ACHN (cell line): ENCODE measurements at places on chromosomes 7 and 10.

GRCh38 chr10:93293999-93294398 is 188.1 kb downstream of the MYOF start:
- DNase-seq: peak; percentile 25

- DNase-seq: no peak
These were observed 203.4 kb upstream of the AHR start for GRCh38 chr7:17094963-17095574.

DNA sequence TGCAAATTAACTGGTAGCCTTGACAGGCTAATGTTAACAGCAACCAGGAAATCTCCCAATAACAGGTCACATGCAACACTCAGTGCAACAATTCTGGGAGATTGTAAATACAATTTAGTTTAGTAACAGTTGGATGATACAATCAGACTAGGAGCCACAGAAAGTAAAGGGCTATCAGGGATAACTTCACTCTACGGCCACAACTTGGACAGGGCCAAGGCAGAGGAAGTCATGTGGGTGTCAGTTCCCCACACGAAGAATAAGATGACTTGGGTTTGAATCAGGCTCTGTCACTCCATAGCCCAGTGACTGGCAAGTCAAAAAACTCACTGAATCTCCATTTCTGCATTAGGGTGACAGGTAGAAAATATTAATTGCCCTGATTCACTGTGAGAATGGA is 217.3 kb upstream of the CCDC6 start:
- no peak for DNase-seq

DNA sequence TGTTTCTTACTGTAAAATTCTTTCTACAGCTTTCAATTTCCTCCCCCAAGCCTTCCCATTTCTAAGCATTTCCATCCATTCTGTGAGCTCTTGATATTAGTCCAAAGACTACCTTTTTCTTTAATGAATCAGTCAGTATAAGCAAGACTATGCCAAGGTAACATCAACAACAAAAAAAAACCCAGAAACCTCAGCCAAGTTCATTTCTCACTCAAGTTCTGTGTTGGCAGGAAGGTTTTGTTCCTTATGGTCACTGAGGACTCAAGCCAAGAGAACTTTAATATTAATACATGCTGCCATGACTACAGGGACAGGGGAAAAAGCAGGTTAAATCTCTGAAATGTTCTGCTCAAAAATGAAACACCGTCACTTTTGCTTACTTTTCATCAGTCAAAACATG is 621.2 kb upstream of the NRP1 start:
- no peak for DNase-seq

- DNase-seq: no peak
These were observed 82.7 kb upstream of the MACROH2A2 start for GRCh38 chr10:69969977-69970376.

DNA sequence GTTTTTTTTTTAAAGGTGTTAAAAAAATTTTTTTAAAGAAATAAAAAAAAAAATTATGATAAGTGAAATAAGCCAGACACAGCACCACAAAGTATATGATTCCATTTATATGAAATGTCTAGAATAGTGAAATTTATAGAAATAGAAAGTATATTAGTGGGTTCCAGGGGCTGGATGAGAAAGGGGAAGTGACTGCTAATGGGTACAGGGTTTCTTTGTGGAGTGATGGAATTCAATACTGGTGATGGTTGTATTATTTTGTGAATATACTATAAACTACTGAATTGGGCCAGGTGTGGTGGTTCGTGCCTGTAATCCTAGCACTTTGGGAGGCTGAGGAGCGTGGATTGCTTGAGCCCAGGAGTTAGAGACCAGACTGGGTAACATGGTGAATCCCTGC is 82.2 kb downstream of the KBTBD2 start:
- DNase-seq: no peak

- no peak for DNase-seq
These were observed 34.9 kb downstream of the DCLRE1C start for GRCh38 chr10:14918964-14919363.

GRCh38 chr7:100455206-100455605 is 8.9 kb downstream of the SPACDR start:
- no peak for DNase-seq

GRCh38 chr10:49834976-49835375 is 72.9 kb upstream of the OGDHL start:
- no peak for DNase-seq

DNA sequence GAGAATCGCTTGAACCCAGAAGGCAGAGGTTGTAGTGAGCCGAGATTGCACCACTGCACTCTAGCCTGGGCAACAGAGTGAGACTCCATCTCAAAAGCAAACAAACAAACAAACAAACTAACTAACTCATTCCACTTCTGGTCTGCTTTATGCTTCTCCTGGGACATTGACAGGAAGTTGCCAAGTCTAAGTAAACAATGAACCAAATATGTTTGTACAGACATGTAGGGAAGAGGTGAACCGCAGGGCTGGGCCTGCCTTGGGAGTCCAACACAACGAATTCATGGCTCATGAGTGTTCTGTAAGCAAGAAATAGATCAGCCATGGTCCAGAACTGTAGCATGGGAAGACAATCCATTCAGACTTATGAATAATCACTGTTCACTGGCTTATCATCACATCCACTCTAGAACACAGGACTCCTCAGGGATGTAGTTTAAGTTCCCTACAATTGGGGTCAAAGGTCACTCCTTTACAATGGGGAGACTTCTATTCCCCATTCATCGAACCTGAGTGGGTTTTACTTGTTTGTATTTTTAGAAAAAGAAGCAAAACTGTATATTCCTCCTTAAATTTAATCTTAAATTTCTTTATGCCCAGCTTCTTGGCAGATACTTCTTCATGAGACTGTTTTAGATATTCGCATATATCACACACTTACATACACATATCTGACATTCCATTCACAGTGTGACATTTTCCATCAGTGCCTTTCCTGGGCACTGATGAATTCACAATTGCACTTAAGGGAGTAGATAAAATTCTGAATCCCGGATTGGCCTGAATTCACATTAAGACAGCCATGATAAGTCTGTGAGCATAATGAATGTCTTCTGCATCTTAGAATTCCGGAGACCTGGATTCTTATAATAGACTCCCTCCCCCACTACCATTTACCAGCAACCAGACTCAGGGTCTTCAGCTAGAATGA is 159.1 kb upstream of the EEPD1 start:
- no peak for DNase-seq

GRCh38 chr7:47914717-47915615 is 33.3 kb downstream of the PKD1L1 start:
- no peak for DNase-seq

- no peak for DNase-seq
These were observed 162.6 kb downstream of the CELF2 start for GRCh38 chr10:11180228-11180627.

GRCh38 chr10:59878915-59879314 is 27.4 kb downstream of the CCDC6 start:
- no peak for DNase-seq

DNA sequence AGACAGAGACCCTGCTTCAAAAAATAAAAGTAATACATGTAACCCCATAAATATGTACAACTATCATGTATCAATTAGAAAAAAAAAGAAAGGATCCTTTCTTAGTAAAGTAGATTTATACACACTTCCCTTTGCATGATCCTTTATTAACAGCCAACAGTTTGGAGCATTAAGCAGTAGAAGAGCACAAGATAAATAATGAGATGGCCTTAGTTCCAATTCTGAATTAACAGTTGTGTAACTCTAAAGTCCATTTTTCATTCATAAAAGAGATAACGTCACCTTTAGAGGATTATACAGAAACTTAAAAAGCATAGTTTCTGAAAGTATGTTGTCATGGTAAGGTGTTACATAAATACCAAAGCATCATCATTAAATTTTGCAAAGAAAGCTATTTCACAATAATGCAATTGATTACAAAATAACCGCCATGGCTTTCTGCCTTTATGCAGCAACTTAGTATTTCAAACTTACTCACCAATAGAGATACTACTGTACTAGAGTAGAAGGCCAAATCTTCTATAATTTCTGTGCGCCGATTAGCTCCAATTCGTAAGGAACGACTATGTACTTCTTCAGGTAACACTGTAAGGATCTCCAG is 40.3 kb downstream of the TNPO3 start:
- no peak for DNase-seq

GRCh38 chr10:124143721-124144120 is 50.3 kb upstream of the CHST15 start:
- no peak for DNase-seq
